ENCODE measurements at places on chromosomes 5 and 9. TPM values are rescaled to one million over a fixed set of nuclear protein-coding genes. Genes with fewer than 3 reads are reported as not detected.

GRCh38 chr5:3010953-3011763 is 259.7 kb upstream of the IRX2 start:
- no peak for DNase-seq

The PDE8B gene
- total RNA-seq, result 63.6 TPM

DNA sequence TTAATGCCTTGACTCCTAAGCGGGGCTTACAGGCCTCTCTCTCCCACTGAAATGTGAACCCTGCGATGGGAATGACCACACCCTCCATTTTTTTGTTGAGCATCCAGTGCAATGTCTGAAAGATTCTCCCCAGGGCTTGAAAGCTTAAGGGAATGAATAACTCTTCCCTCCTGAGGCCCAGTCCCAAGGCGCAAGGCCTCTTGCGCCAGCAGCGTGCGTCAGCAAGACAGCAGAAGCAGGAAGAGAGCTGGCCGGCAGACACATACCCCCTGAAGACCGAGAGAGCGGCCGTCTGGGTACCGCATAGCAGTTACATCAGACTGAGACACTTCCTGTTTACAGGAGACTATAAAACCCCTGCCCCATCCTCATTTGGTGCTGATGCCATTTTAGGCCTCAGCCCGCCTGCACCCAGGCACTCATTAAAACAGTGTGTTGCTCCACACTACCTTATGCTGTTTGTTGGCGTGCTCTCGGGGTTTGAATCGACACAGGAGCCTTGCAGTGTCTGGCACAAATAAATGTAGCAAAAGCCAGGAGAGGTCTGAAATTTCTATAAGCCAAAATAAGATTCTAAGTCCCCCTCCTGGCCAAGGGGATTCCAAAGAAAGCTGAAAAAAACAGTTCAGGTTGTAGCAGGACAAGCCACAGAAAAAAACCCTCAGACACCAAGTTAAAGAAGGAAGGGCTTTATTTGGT is 62.3 kb downstream of the GDNF start:
- DNase-seq, result peak; percentile 37

- DNase-seq, result no peak
Observed at GRCh38 chr5:116297296-116297814, 212.5 kb downstream of the COMMD10 start.

The HOMER1 gene
- 94.8 TPM for total RNA-seq

GRCh38 chr5:73151766-73152410 is 21.1 kb upstream of the TMEM174 start:
- no peak for DNase-seq

DNA sequence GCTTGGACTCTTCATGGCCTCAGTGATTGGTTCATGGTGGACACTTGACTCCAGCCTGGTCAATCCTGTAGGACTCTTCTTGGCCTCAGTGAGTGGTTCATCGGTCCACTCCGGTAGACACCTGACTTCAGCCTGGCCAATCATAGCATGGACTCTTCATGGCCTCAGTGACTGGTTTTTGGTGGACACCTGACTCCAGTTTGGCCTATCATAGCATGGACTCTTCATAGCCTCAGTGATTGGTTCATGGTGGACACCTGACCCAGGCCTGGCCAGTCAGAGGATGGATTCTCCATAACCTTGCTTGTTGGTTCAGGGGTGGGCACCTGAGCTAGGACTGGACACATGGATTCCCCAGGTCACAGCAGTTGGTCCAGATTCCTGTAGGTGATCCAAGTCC is 106.0 kb upstream of the ERCC6L2 start:
- no peak for DNase-seq

- DNase-seq, result no peak
Observed at GRCh38 chr9:3699883-3700282, 174.1 kb upstream of the RFX3 start.

DNA sequence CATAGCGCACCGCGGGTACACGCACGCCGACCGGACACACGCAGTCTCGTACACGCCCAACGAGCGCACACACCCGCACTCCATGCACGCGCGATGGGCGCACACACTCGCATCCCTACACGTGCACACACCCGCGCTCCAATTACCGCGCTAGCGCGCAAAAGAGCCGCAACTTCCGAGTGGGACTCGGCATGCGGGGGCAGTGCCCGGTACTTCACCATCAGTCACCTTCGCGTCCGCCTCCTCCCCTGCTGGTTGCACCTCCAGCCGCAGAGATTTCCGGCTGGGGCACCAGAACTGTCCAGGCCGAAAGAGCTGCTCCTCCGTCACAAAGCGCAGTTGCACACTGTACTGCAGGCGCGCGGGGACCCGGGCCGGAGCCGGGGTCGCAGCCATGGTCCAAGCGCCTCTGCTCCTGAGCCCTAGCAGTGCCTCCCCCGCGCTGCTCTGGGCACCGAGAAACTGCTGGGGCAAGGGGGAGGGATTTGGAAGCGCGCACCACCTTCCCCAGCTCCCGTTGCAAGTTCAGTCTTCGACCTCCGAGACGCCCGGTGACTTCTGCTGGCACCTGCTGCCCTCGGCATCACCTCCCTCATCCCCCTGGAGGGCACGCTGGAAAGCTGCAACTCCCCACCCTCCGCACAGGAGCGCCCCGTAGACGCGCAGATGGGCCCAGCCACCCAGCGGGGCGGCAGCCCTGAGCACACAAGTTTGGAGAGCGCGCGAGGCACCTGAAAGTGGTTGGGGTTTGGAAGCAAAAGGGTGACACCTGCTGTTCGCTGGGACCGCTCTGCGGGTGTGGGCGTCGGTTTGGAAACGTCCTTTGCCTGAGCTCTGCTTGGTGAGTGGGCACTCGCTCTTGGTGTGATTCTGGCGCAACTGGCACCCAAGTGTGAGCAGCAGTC is 337.4 kb upstream of the PUM3 start:
- peak; percentile 30 for DNase-seq

The C1QTNF2 gene
- 1.2 TPM for total RNA-seq

- DNase-seq, result no peak
Observed at GRCh38 chr5:72394688-72395087, 74.5 kb downstream of the PTCD2 start.

GRCh38 chr9:129102791-129103594 is 7.6 kb downstream of the CRAT start:
- peak; percentile 28 for DNase-seq

- peak; percentile 79 for DNase-seq
Observed at GRCh38 chr5:61621202-61621650, 289.2 kb downstream of the ZSWIM6 start.

DNA sequence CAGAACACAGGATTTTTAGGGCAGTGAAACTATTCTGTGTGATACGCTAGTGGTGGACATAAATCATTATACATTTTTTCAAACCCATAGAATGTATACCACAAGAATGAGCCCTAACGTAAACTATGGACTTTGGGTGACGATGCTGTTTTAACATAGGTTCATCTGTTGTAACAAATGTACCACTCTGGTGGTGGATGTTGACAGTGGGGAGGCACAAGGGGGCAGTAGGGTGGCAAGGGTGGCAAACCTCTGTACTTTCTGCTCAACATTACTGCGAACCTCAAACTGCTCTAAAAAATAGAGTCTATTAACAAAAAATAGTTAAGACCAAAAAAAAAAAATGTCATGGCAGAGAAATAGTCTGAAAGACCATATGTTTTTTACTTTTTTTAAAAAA is 9.1 kb upstream of the MVB12B start:
- no peak for DNase-seq

The PROB1 gene
- total RNA-seq, result 4.0 TPM

Measured in dorsolateral prefrontal cortex (tissue), 122 donors.